ENCODE measurements at places on chromosomes 2 and 18. TPM values are rescaled to one million over a fixed set of nuclear protein-coding genes. Genes with fewer than 3 reads are reported as not detected.
A peak's percentile ranks its signal among the peaks of the same experiment; 100 is the strongest.

GRCh38 chr18:43720041-43720440 lies 442.8 kb upstream of the SYT4 start:
- no peak for DNase-seq

GRCh38 chr2:40043641-40044040 lies 264.6 kb upstream of the THUMPD2 start:
- no peak for DNase-seq

DNA sequence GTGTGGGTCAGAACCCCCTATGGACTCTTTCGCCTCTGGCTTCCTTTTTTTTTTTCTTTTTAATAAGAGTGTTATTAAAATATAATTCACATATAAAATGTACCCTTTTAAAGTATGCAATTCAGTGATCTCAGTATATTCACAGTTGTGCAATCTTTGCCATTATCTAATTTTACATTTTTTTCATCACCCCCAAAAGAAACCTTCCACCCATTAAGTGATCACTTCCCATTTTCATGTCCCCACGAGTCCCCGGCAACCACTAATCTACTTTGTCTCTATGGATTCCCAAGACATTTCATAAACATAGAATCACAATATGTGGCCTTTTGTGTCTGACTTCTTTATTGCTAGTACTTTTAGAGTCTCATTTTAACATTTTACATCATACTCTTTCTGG lies 38.7 kb upstream of the ANXA4 start:
- no peak for DNase-seq

DNA sequence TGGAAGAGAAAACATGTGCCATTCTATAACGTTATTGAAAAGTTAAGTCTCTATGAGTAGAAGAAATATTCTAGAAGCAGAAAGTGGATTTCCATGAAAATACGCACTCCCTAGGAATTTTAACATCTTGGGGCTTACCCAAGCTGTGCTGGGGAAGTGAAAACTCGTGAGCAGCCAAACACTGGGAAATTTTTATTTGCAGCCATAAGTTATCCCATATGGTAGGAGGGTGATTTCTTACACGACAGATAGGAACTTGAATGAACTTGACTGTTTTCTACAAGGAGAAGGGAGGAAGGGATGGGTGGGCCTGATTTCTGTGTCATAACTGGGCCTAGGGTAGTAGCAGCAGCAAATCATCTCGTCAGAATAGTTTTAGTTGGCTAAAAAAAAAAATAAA lies 272.6 kb downstream of the ETAA1 start:
- no peak for DNase-seq

- no peak for DNase-seq
Observed at GRCh38 chr2:153043385-153043784, 325.0 kb downstream of the ARL6IP6 start.

DNA sequence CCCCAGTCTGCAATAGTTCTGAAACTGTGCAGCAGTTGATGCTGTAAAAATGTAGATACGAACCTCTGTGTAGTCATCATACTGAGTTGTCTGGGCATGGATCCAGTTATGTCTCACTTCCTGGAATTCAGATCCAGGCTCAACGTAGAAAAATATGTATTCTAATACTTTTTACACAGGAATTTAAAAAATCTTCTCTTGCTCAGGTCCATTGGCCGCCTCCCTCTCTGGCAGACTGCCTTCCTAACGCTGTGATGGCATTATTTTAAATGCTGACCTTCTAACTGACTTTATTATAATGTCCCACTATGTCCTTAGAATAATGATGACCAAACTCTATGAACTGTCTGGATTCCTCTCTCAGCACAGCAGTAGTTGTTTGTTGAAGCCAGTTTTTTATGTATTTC lies 119.6 kb downstream of the FEZ2 start:
- no peak for DNase-seq

GRCh38 chr18:54829856-54830255 lies 1.6 kb downstream of the RAB27B start:
- DNase-seq, result no peak

DNA sequence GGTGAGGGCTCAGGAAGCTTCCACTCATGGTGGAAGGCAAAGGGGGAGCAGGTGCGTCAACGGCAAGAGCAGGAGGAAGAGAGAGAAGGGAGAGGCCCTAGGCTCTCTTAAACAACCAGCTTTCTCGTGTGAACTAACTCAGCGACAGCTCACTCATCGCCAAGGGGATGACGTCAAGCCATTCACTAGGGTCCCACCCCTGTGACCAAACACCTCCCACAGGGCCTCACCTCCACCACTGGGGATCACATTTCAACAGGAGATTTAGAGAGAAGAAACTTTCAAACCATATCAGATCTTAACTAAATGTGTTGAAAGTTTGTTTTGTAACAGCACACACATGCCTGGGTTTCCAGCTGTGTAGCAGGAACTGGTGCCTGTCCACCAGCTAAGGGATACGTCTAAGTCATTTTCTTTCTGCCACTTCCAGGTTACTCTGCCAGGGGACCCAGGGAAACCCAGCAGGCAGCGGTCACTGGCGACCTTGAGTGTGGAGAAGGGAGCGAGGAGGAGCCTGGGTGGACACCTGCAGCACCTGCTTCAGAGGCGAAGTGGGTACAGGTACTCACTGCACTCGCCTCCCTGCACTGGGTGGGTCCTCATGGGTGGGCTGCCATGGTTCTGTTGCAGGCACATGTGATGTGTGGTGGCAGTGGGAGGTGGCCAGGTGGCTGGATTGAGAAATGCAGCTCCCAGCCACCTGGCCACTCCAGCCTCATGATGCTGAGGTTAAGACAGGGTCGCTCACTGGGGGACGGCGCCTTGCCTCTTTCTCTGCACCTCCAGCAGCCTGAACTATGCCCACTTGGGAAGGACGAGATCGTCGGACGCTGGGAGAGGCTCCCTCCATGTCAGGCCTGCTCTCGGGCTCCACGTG lies 8.4 kb upstream of the GPC1 start:
- DNase-seq, result no peak

DNA sequence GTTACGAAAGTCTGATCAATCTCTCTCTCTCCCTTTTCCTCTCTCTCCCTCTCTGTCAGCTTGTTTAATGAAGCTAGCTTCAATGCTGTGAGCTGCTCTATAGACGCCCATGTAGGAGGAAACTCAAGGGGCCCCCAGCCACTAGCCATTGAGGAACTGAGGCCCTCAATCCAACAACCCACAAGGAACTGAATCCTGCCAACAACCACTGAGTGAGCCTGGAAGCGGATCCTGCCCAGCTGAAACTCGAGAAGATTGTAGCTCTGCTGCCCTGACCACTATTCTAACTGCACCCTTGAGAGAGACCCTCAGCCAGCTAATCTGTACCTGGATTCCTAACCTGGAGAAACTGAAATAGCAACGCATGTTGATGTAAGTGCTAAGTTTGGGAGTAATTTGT lies 129.2 kb downstream of the BCL11A start:
- no peak for DNase-seq

- peak; percentile 85 for DNase-seq
Observed at GRCh38 chr2:7567646-7568045, 650.4 kb downstream of the RNF144A start.

DNA sequence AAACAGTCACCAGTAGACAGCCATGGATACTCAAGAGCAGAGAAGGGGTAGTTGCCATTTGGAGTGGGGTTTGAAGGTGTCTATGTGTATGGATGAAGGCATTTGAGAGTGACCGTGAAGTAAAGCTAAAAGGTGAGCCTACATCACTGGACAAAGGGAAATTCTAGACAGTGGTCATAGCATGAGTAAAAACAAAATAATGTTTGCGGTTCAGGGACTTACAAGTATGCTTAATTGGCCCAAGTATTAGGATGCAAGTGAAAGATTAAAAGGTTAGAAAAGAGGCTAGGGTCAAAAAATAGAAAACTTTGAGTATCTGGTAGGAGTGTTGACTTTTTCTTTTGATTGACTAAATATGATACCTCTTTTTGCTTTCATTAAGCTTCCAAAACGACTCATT lies 238.1 kb upstream of the SLC8A1 start:
- no peak for DNase-seq

- no peak for DNase-seq
Observed at GRCh38 chr2:174004905-174005605, 39.9 kb upstream of the SP3 start.

DNA sequence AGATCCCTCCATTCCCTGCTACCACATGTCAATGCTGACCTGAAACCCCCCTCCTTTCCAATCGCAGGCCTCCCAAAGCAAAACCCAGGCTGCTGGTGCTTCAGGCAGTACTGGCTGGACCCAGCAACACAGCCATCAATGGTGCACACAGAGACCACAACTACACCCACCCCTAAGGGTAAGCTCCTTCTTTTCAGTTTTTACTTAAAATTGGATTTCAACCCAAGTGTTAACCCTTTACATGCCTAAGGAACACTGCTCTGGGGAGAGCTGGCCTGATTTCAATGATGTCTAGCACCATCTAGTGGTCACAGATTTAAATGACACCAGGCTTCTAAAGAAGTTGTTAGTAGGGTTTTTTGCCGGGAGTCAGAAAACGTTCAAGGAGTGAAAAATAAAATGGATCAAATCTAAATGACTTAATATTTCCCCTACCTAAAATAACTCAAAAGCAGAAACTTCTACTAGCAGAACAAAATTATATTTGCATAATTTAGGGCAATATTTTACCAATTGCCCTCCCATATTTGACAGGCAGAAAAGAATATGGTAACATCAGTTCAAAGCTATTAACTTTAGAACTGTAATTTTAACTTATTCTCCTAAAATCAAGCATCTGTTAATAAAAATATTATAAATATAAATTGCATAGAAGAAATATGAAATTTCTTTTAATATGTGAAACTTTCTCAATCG lies 24.6 kb downstream of the FECH start:
- DNase-seq, result no peak

DNA sequence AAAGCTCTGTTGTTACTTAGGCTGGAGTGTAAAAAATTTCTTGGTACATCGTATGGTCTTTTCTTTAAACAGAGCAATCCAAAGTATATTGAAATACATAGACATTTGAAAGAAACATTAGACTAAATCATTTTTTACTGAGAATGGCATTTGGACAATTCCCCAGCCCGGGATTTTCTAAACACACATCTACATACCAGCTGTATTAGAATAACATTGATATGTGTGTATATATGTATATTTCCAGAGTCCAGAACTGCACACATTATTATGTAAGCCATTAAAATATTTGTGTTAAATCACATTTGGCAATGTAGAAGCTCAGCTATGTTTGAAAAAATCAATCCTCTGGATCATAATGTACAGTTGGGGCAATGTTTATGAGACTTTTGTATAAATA lies 1853.6 kb upstream of the LRRTM1 start:
- DNase-seq, result no peak

- DNase-seq, result no peak
Observed at GRCh38 chr2:217636578-217636977, 366.2 kb downstream of the TNS1 start.

- no peak for DNase-seq
Observed at GRCh38 chr2:46525522-46526155, 46.3 kb downstream of the TMEM247 start.

DNA sequence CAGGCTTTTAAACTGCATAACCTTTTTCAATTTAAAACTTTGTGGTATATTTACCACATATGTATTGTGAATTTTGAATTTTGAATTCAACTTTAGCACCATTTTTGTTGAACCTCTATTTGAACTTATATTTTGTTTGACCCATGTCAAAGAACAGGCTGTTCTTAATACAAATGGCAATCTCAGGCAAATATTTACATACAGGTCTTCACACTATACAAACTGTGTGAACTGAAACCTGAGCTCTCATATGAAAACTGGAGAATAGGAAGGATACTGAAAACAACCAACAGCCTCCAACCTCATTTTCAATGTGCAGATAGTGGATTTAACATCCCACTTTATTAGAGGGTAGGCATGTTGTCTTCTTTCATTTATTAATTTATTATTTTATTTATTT lies 491.8 kb downstream of the KCNJ3 start:
- no peak for DNase-seq

DNA sequence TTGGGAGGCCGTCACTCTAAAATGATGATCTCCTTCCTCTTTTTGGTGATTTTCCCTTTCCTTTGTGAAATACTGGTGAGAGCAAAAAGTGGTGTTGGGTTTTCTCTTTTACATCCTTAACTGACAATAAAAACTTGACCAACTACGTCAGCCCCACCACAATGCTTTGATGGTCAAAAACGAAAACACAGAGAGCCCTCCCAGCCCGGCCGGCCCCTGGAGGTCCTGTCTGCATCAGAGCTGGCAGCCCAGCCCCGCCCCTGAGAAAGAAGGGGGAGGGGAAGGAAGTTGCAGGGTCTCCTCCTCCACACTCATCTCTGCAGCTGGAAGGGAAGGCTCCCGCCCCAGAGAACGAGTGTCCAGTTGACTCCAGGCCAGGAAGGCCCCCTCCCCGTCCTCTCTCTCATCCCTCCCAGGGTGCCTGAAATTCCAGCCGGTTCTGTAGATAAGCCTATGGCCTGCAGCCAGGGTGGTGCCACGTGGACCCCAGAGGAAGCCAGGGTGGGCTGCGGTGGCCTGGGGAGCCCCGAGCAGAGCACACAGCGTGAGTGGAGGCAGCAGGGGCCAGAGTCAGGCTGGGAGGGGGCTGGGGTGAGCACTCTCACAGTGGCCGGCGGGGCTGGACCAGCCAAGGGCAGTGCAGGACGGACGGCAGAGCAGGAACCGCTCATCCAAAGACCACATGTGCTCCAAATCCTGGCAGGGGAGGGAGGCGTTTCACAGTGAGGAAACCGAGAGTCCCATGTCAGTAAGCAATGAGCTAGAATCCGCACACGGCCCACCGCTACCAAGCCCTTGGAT lies 19.8 kb downstream of the BIN1 start:
- DNase-seq, result no peak

DNA sequence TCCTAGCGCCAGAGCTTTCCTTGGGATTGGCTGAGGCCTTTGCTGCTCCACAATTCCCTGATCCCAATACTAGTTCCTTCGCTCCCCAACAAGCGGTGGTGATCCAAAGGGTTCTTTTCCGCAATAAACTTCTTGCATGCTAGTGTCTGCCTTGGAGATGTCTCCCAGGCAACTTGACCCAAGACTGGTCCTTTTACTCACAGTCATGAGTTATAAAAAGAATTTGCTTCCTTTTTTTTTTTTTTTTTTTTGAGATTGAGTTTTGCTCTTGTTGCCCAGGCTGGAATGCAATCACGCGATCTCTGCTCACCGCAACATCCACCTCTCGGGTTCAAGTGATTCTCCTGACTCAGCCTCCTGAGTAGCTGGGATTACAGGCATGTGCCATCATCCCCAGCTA lies 89.8 kb upstream of the SP3 start:
- no peak for DNase-seq

- no peak for DNase-seq
Observed at GRCh38 chr18:23878336-23878900, 136.1 kb upstream of the TTC39C start.

The CREG2 gene
- not detected for total RNA-seq

The VIT gene
- not detected for total RNA-seq

The CKAP2L gene
- 0.57 TPM for total RNA-seq

The CRYBA2 gene
- not detected for total RNA-seq

The CRYGC gene
- not detected for total RNA-seq

The DPP4 gene
- 15.4 TPM for total RNA-seq

The SLC14A1 gene
- total RNA-seq, result 3.0 TPM

The RPIA gene
- total RNA-seq, result 26.5 TPM

The ATP5MC3 gene
- total RNA-seq, result 73.4 TPM
